ENCODE measurements at places on chromosomes 11 and 22.

DNA sequence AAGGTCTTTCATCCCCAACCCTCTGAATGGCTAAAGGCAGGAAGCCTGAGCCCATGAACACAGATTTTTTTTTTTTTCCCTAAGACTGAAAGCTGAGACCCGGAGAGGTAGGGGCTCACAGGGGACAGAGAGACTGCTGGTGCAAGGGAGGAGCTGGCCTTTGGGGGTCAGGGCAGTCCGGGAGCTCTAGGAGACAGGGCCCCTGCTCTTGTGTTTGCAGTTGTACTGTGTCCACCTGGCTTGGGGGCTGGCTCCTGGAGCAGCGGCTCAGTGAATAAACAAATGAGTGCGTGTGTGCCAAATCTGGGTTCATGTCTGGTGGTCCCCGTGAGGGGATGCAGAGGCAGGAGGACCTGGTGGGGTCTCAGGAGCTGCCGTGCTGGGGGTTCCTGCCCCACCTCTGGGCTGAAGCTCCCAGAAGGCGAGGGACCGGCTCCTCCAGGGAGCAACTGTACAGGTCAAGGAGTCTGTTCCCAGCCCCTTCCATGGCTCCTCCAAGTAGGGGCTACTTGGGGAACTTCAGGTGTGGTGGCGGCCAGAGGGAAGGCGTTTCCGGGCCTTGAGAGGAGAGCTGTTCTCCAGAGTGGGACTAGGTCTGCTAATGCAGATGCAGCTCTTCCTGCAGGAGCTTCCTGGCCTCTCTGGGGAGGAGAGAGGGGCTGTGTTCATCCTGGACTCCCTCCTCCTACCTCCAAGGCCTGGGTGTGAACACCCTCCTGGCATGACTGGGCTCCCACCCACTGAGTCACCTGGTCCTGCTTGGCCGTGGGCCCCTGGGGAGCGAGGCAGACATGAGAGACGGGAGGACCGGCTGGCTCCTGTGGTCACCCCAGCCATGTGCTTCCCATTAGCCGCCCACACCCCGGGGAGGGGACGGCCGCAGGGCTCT lies 57.6 kb downstream of the FBXO7 start:
- DNase-seq: peak; percentile 13

GRCh38 chr11:45560155-45560912 lies 105.1 kb downstream of the CHST1 start:
- peak; percentile 28 for DNase-seq

- DNase-seq: peak; percentile 92
Measured at GRCh38 chr11:66883016-66883965, 26.4 kb downstream of the LRFN4 start.

- no peak for DNase-seq
Measured at GRCh38 chr22:47035425-47035881, 273.0 kb downstream of the TBC1D22A start.

DNA sequence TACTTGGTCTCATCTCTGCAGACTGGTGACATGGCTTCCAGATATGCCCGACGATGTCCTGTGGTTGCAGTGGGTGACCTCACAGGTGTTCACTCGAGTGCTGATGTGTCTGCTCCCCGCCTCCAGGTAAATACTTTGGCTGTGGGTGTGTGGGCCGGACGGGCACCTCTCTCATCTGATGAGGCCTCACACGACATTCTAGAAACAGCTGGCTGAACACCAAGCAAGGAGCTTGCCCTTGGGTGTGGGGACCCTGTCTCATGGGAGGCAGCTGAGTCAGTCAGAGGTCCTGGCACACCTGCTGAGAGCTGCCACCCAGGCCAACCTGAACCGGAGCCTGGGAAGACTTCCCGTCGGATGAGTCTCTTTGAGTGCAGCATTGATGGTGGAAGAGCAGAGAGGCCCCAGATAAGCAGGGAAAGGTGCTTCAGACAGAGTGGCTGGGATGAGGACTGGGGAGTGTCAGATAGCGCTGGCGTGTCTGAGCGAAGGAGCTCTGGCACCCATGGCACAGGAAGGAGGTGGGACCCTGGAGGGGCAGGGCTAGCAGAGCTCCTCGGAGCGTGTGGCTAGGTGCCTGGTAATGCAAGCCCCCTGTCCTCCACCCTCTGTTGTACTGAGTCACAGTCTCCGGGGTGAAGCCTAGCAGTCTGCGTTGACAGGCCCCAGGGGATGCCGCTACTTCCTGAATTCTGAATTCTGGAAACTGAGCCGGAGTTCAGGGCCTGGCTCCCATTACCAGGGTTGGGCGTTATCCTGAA lies 10.4 kb upstream of the SAMM50 start:
- no peak for DNase-seq

- DNase-seq: no peak
Measured at GRCh38 chr11:47411884-47412746, 3.7 kb downstream of the SLC39A13 start.

DNA sequence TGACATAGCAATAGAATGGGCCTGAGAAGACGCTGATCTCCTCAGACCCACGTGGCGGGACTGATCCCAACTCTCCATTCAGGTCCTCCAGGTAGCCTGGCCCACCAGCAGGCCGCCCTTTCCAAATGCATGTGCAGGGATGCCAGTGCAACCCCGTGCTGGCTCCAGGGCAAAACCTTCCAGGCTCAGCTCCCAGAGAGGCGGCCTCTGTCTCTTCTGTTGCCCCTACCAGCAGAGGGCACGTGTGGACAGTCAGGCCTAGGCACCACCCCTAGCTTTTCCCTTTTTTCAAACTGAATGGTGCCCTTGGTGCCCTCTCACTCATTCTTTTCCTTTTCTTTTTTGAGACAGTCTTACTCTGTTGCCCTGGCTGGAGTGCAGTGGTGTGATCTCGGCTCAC lies 121.7 kb downstream of the OSBP2 start:
- DNase-seq: no peak

DNA sequence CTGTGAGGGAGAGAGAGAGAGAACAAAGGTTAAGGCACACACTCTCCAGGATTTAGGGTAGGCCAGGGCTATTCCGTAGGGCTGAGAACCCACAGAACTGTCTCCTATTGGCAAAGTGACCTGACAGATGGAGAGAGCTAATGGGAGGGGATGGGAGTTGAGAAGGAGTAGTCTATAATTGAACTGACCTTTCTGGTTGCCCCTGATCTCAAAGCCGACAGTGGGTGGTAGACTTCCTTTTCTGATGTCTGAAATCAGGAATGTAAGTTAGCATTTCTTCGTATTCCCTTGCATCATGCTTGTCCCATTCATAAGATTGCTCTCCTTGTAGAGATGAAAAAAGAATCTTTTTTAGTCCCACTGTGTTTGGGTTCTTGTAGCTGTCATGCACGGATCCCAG lies 210.1 kb downstream of the NTM start:
- no peak for DNase-seq

- DNase-seq: no peak
Measured at GRCh38 chr22:44848296-44848741, 95.9 kb downstream of the ARHGAP8 start.

DNA sequence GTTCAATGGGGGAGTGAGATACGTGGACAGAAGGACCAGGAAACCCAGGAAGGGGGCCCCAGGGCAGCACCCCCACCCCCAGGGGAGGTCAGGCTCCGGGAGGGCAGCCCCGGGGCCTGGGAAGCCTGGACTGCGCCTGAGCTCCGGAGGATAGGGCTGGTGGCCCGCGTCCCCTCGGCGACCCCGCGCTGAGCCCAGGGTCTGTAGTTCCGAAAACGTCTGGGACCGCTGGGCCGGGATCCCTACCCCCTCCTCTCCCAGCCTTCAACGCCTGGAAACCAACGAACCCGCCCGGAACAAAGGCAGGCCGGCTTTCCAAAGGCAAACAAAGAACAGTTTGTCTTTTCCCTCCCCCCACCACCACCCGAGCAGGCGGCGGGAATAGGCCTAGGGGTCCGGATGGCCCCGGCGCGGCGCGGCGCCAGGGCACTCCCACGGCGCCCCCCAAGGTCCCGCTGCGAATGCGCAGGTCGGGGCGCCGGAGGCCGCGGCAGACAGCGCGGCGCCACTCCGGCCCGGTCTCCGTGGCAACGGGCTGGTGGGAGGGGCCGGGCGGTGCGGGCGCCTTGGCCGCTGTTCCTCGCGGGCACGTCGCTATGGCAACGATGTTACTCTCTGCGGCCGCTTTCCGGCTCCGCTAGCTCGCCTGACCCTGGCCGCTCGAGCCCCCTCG lies 58.5 kb downstream of the IGLL1 start:
- DNase-seq: peak; percentile 82

GRCh38 chr11:46410021-46410420 lies 18.4 kb upstream of the CHRM4 start:
- no peak for DNase-seq

GRCh38 chr11:34124885-34125668 lies 19.6 kb downstream of the NAT10 start:
- DNase-seq: no peak
